Dorsolateral prefrontal cortex (tissue), 122 donors: ENCODE measurements at places on chromosomes 2 and 18.

GRCh38 chr2:170145675-170146432, 32.1 kb upstream of the MYO3B start:
- no peak for DNase-seq

GRCh38 chr2:220835583-220835982, 736.5 kb downstream of the EPHA4 start:
- DNase-seq: no peak

GRCh38 chr2:187552381-187552780, 1.9 kb downstream of the TFPI start:
- no peak for DNase-seq

- DNase-seq: no peak
Observed at GRCh38 chr18:25710981-25711380, 359.0 kb upstream of the ZNF521 start.

DNA sequence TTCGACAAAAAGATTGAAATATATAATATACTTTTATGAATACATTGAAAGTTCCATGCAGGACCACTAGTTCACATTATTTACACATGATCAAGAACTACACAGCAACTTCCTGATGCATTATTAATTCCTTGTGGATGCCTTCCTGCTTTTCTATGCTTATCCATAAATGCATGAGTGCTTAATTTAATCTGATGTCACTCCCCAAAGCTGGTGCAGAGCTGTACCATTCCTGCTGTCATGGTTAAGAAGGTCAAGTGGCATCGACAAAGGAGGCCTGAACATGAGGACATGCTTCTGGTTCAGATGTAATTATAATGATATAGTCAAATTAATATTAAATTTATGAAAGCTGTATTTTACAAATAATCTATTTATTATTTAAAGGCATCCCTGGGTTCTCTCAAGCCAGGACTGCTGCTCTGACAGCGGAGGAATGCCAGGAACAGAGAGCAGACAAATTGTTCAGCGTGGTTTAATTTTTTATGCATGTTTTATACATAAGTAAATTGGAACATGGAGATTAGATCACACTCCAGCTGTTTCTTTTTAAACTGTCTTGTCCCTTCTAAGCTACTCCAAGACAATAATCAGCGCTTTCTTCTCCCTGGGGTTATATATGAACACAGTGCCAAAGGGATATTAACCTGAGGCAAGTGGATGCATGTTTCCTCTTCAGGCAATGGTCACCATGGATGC, 307.3 kb upstream of the CNTNAP5 start:
- no peak for DNase-seq

DNA sequence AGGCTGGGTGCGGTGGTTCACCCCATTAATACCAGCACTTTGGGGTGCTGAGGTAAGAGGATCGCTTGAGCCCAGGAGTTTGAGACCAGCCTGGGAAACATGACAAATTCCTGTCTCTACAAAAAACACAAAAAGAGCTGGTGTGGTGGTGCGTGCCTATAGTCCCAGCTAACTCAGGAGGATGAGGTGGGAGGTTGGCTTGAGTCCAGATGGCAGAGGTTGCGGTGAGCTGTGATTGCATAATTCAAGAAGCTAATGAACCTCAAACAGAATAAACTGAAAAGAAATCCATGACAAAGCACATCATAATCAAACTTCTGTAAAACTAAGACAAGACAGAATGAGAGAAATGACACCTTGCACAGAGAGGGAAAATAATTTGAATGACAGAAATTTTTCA, 54.8 kb downstream of the SEMA4F start:
- DNase-seq: no peak

- no peak for DNase-seq
Observed at GRCh38 chr2:112493858-112494648, 12.1 kb downstream of the TTL start.

- no peak for DNase-seq
Observed at GRCh38 chr18:77397617-77398016, 148.0 kb downstream of the GALR1 start.

GRCh38 chr2:106363791-106364190, 104.4 kb downstream of the RGPD3 start:
- DNase-seq: no peak

DNA sequence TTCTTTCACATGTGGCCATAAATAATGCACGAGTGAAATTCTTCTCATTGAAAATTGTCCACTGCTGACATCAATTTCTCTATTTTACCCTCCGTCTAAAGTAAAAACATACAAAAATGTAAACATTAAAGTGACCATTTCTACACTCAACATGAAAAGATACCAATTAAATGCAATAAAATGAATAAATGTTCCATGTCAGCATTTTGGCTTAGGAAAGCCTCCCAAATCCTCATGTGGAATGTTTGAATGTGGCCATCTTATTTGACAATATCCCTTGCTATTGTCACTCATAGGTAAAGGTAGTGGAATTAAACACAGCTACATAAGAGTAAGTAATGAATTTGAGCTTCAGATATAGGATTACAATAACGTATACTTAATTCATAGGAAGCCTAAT, 60.8 kb downstream of the ZNF521 start:
- DNase-seq: no peak

DNA sequence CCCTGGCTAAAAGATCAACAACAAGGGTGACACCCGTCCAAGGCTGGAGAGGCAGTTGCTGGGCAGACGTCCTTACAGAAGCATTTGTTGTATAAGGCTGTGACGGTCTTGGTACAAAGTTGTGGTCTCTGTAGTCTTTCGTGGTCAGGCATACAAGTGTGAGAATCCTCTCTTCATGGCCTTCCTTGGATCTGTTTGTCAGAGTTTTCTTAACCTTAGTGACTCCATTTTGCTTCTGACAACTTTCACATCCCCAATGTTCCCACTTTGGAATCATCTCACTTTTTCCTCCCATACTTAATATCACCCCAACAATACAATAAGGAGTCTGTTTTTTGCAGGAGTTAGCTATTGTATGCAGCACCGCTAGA, 72.7 kb upstream of the ZCCHC2 start:
- DNase-seq: no peak

DNA sequence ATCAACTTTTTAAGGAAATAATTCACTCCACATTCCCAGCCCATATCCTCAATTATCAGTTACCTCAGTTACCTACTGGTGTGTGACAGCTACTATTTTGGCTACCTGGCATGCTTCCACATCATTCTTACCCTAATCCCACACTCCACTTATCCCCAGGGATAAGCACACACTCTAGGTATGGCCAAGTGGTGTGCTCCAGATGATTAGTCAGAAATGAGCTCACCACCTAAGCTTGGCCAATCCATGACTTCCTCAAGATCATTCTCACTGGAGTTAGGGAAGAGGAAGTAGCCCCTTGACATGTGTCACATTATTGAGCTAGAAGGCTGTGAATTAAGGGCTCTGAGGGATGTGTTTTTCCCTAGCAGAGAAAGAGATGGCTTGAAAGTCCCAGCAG, 20.9 kb upstream of the SMAD4 start:
- no peak for DNase-seq
